HFFc6 (cell line): ENCODE measurements at places on chromosomes 6 and 20.

GRCh38 chr20:45343532-45344167 is 4.6 kb downstream of the SDC4 start:
- DNase-seq = no peak

- DNase-seq = no peak
Observed at GRCh38 chr20:22723659-22724058, 139.3 kb upstream of the FOXA2 start.

GRCh38 chr6:10901770-10902169 is 14.9 kb downstream of the SYCP2L start:
- DNase-seq = no peak

DNA sequence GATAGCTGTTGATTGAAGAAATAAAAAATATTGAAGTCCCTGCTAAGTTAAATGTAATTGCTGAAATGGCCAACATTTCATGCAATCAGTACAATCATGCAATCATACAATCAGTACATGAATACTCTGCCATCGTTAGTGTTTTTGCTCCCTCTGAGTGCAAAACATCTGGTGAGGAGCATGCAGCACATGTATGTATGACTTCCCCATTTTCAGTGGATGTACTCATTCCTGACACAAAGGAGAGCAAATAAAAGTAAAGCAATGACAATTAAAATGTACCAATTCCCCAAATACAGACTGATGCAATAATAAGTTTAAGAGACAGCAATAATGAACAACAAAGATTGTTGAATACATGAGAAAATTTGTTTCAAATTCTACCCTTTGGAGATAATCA is 140.7 kb downstream of the PLCB1 start:
- DNase-seq = no peak

DNA sequence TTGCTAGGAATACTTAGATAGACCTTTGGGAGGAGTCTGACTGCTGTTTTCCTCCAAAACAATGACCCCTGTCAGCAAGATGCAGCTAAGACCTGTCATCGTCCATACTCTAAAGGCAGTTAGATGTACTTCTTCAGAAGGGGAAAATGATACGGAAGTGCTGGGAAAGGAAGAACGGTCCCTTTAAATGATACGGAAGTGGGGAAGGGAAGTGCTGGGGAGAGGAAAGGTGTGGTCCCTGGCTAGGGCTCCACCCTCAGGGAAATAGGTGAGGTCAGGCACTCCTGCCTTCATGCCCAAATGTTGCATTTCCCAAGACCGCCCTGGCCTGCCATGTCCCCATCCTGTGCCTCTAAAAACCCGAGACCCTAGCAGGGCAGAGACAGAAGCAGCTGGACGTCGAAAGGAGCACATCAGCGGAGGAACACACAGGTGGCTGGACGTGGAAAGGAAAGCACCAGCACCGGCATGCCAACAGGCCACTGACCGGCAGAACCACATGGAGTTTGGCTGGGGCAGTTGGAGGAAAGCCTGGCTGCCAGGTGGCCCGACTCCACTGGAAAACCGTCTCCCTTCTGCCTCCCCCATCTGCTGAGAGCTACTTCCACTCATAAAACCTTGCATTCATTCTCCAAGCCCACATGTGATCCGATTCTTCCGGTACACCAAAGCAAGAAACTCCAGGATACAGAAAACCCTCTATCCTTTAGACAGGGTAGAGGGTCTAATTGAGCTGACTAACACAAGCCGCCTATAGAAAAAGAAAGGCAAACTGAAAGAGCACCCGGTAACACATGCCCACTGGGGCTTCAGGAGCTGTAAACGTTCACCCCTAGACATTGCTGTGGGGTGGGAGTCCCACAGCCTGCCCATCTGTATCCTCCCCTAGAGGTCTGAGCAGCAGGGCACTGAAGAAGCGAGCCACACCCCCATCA is 94.6 kb downstream of the FAXC start:
- no peak for DNase-seq

DNA sequence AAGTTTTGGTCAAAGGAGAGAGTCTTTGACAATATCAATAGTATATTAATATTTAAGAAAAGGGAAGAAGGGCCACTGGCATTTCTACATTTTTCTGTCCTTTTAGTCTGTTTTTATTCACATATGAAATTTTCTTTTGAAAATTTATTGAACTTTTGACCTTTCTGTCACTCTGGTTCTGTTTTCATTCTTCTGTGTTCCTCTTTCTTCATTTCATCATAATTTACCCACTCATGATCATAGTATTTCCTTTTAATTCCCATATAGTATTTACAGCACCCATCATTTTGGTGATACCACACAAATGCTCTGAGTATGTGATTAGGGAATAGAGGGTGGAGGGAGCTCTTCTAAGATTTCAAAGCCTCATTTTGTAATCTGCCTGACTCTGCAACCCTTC is 142.8 kb downstream of the GJA1 start:
- DNase-seq = no peak

GRCh38 chr6:146912730-146913685 is 291.2 kb upstream of the STXBP5 start:
- DNase-seq = no peak

DNA sequence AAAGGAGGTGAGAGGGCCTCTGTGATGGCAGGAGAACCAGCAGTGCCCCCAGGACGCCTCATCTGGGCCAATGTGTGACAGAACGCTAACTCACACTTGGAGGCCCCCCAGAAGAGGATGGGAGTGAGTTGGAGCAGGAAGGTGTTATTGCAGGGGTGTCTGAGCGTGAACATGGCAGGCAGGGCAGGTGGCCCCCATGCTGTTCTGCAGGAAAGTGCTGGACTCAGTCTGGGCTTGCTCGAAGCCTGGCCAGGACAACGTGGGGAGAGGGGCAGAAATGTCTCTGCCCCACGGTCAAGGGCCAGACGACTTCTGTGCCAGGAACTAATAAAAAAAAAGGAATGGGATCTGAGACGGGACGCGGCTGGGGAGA is 931 bp upstream of the EBF4 start:
- no peak for DNase-seq

GRCh38 chr20:37506152-37506725 is 14.8 kb upstream of the NNAT start:
- no peak for DNase-seq

DNA sequence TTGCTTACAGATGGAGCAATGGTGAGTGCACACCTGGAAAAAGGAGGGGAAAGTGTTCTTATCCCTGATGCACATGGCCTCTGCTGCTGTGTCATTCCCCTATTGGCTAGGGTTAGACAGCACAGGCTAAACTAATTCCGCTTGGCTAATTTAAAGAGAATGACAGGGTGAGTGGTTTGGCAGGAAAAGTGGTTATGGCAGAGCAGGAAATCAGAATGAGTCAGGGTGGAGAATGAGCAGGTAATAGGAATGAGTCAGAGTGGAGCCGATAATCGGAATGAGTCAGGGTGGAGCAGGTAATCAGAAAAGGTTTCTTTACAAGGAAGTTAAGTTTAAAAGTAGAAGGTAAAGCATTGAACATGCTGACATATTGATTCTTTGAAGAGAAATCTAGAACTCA is 355.5 kb upstream of the HTR1E start:
- no peak for DNase-seq
